ENCODE measurements at places on chromosomes 3 and 15.
A peak's percentile ranks its signal among the peaks of the same experiment; 100 is the strongest.

GRCh38 chr3:172911142-172911541 lies 160.6 kb downstream of the ECT2 start:
- H3K27ac ChIP-seq = no peak overlapping the region
- DNase-seq = no peak
- no peaks in the 10 kb centered on the region for H3K27me3 ChIP-seq
- no peaks in the 10 kb centered on the region for H3K4me1 ChIP-seq

- peak overlapping the region; percentile 63 for H3K4me3 ChIP-seq
- no peaks in the 10 kb centered on the region for H3K27me3 ChIP-seq
- peak overlapping the region; percentile 83 for H3K27ac ChIP-seq
- peaks cover 40% of the 10 kb centered on the region for H3K4me1 ChIP-seq
- DNase-seq = peak; percentile 75
- peaks cover 20% of the 10 kb centered on the region for H3K36me3 ChIP-seq
Observed at GRCh38 chr15:101167753-101168462, 83.9 kb downstream of the CHSY1 start.

DNA sequence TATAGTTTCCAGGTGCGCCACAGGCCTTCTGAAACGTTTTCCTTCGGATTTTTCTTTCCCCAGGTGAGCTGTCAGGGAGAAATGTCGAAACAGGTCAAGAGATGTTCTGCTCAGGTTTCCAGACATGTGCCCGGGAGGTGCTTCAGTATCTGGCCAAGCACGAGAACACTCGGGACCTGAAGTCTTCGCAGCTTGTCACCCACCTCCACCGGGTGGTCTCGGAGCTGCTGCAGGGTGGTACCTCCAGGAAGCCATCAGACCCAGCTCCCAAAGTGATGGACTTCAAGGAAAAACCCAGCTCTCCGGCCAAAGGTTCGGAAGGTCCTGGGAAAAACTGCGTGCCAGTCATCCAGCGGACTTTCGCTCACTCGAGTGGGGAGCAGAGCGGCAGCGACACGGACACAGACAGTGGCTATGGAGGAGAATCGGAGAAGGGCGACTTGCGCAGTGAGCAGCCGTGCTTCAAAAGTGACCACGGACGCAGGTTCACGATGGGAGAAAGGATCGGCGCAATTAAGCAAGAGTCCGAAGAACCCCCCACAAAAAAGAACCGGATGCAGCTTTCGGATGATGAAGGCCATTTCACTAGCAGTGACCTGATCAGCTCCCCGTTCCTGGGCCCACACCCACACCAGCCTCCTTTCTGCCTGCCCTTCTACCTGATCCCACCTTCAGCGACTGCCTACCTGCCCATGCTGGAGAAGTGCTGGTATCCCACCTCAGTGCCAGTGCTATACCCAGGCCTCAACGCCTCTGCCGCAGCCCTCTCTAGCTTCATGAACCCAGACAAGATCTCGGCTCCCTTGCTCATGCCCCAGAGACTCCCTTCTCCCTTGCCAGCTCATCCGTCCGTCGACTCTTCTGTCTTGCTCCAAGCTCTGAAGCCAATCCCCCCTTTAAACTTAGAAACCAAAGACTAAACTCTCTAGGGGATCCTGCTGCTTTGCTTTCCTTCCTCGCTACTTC lies 3.8 kb downstream of the BHLHE40 start:
- DNase-seq = no peak
- H3K4me1 ChIP-seq = peaks cover 63% of the 10 kb centered on the region
- peak overlapping the region; percentile 87 for H3K27ac ChIP-seq
- H3K36me3 ChIP-seq = peaks cover 66% of the 10 kb centered on the region
- no peaks in the 10 kb centered on the region for H3K27me3 ChIP-seq
- H3K4me3 ChIP-seq = peak overlapping the region; percentile 95

- peaks cover 11% of the 10 kb centered on the region for H3K36me3 ChIP-seq
- peak overlapping the region; percentile 81 for H3K4me3 ChIP-seq
- DNase-seq = peak; percentile 51
- peak overlapping the region; percentile 88 for H3K27ac ChIP-seq
Observed at GRCh38 chr3:198079771-198080520, 119.9 kb downstream of the LMLN start.

GRCh38 chr3:159208050-159208449 lies 406.2 kb downstream of the MFSD1 start:
- H3K4me1 ChIP-seq = no peaks in the 10 kb centered on the region
- no peaks in the 10 kb centered on the region for H3K27me3 ChIP-seq
- H3K27ac ChIP-seq = no peak overlapping the region
- no peak overlapping the region for H3K4me3 ChIP-seq
- no peak for DNase-seq

DNA sequence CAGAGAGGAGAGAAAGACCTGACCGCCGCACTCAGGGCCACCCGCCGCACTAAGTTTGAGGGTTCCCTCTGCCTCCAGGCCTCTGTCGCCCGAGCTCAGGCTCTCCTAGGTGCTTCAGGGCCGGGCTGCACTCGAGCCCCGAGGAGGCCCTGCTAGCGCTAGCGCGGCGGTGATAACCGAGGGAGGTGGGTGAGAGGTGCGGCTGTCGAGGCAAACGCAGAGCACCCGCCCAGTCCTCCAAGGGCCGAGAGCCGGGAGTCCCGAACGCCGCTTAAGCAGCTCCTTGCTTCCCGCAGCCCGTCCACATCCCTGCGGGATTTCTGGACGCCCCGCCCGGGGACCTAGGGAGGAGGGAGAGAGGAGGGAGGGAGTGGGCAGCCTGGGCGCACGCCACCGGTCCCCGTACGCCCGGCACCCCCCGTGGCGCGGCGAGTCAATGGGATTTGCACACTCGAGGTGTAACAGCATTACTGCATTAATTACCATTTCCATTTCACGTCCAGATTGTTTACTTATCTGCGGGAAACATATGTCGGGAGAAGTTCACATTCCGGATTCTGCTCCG lies 6.8 kb downstream of the SOX14 start:
- peaks cover 14% of the 10 kb centered on the region for H3K4me1 ChIP-seq
- peaks cover 80% of the 10 kb centered on the region for H3K27me3 ChIP-seq

DNA sequence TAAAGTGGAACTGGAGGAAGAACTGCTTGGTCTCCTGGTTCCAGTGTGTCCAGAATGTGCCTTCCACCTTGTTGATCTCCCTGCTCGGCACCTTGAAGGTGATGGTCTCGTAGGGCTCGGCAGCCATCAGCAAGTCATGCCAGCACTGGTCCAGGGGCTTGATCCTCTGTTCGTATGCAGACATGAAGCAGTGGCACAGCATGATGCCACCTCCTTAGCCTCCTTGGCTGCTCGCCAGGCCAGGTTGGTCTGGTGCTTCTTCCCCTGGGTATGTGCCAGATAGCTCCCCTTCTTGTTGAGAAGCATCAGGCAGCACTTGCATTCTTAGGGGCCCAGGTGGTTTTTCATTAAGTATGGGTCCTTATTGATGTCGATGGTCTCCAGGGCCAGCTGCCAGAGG lies 17.8 kb upstream of the TXNRD3 start:
- no peak for DNase-seq
- no peak overlapping the region for H3K27ac ChIP-seq
- no peaks in the 10 kb centered on the region for H3K4me1 ChIP-seq
- peaks cover 1% of the 10 kb centered on the region for H3K27me3 ChIP-seq

DNA sequence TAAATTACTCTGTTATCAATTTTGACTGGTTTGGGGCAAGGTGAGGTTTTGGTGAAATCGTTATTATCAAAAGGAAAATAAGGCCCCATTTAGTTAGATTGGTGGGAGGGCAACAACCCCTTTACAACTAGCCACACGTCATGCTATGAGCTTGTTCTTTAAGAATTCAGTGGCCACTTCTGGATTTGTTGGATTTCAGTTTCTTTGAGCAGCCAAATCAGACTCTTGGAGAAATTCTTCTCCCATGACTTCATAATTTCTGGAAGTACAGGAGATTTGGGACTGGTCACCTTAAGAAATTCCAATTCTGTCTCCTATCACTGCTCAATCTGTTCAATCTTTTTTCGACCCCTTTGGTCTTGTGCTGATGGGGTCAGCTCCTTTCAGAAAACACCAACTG lies 14.8 kb upstream of the WNT5A start:
- H3K4me3 ChIP-seq = no peak overlapping the region
- H3K4me1 ChIP-seq = no peaks in the 10 kb centered on the region
- DNase-seq = no peak
- H3K27me3 ChIP-seq = no peaks in the 10 kb centered on the region

DNA sequence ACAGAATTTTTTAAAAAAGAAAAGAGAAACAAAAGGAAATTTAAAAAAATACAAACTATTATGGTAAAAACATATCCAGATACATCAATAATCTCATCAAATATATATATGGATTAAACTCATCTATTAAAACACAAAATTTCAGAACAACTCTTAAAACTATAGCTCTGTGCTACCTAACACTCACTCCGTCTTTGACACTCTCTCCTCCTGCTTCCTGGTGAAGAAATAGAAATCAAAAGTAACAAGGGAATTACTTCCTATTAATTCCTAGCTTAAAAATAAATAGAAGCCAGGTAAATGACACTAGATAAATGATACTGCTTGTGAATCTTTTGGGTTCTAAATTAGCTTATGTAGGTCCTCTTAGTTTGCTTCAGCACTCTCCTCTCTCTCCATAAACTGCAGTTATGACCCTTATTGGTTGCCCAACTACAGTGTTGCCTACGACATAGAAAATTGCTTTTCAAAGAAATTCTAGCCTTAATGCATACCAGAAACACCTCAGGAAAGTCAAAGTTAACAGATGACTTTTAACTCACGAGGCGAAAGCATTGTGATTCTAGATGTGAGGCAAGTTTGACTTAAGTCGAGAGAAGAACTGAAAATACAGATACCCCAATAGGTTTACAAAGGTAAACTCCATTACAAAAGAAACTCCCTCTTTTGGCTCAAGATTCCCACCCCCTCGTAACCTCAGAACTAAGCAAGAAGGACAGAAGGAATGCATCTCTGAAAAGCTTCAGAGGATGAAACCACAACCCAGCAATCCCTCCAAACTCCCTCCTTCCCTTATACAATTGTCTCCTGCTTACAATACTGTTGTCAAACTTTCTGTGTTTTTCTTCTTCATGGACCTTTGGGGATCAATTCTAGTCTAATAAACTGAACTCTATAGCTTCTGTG lies 394.7 kb downstream of the FGF12 start:
- H3K27ac ChIP-seq = no peak overlapping the region
- H3K4me3 ChIP-seq = no peak overlapping the region

DNA sequence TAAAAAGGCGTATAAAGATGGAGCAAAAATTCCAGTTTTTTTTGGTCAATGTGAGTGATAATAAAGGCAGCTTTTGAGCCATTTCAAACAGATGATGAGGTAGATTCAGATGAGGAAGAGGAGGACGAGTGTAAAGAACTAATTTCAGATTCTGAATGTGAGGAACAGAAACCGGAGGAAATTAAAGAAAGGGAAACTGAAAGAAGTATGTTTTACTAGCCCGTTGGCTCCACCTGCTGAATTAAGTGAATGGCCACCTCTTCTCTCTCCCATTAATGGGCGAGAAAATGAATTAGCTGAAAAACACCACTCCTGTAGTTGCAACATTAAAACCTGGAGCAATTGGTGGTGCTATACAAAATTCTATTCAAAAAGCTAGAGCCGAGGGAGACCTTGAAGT lies 55.4 kb downstream of the CYP19A1 start:
- no peaks in the 10 kb centered on the region for H3K36me3 ChIP-seq
- H3K4me3 ChIP-seq = no peak overlapping the region
- H3K27me3 ChIP-seq = peaks cover 6% of the 10 kb centered on the region
- no peak overlapping the region for H3K27ac ChIP-seq

DNA sequence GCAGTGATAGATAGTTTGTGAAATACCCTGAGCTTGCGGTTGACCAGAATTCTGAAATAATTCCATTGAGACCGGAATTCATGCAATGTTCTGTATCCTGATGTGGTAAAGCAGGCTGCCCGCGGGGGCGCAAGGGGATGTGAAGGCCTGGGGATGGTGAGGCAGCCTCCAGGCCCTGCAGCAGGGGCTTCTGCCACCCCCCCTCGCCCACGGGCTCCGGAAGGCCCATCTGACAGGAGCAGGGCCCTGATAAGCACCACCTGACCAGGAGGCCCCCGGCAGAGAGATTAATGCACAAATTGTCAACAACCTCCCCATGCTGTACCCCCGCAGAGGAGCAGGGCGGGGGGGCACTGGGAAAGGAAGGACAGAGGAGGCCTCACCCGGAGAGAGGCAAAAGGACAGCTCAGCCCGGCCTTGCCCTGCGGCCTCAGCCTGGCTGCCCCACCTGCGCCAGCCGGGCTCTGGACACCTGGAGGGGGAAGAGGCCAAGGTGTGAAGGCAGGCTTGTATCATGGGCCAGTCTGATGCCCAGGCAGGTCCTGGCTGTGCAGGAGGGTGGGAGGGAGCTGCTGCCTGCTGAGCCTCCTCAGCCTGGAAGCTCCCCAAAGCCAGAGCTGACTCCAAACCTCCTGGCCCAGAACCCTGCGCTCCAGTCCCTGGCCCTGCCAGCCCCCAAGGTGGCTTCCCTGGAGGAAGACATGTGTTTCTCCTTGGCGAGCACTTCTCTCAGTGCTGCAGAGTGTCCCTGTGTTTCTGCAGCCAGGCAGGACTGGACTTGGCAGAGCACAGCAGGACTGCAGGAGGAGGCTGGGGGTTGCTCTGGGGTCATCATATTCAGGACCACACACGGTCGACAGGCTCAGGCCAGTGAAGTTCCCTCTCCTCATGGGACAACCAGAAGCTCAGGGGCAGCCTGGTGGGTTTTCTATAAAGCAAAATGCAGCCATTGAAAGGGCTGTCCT lies 46.5 kb downstream of the RPN1 start:
- H3K27ac ChIP-seq = no peak overlapping the region
- H3K4me1 ChIP-seq = no peaks in the 10 kb centered on the region
- H3K4me3 ChIP-seq = no peak overlapping the region

DNA sequence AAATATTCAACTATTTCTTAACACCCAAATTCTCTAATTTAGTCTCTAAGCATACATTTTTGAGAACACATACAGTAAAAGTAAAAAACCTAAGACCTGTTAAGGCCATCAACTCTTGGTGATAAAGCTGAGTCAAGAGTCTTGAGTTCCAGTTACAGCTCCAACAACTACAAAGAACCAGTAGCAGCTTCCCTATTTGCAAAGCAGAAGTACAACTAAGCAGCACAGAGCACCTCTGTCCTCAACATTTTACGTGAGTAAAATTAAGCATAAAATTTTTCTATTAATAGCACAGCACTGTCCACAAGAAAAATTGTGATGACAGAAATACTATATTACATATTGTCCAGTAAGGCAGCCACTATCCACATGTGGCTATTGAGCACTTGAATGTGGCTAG lies 4.4 kb downstream of the PCOLCE2 start:
- peaks cover 42% of the 10 kb centered on the region for H3K27me3 ChIP-seq
- peaks cover 9% of the 10 kb centered on the region for H3K4me1 ChIP-seq
- H3K4me3 ChIP-seq = no peak overlapping the region

Measured in activated naive CD8-positive, alpha-beta T cell treated with anti-CD3 and anti-CD28 coated beads, Interleukin-2, amount 50 U/mL, for 24 hours (primary cell).